Aorta (tissue), 5 donors: ENCODE measurements at places on chromosomes 4 and X. TPM values are rescaled to one million over a fixed set of nuclear protein-coding genes. Genes with fewer than 3 reads are reported as not detected.

PRSS12 gene
- 0.50 TPM for polyA plus RNA-seq

HSFX3 gene
- polyA plus RNA-seq, result not detected

HHIP gene
- not detected for polyA plus RNA-seq

HTN3 gene
- polyA plus RNA-seq, result not detected

NAP1L2 gene
- 4.3 TPM for polyA plus RNA-seq

LONRF3 gene
- polyA plus RNA-seq, result 3.7 TPM

UGT2B17 gene
- not detected for polyA plus RNA-seq

RTL9 gene
- not detected for polyA plus RNA-seq

SGCB gene
- polyA plus RNA-seq, result 47.6 TPM

GPR143 gene
- not detected for polyA plus RNA-seq

MAGEA8 gene
- polyA plus RNA-seq, result not detected

RXFP1 gene
- polyA plus RNA-seq, result 1.4 TPM

SYP gene
- 5.3 TPM for polyA plus RNA-seq

ABLIM2 gene
- 5.3 TPM for polyA plus RNA-seq

GABRG1 gene
- not detected for polyA plus RNA-seq

SMIM31 gene
- 5.5 TPM for polyA plus RNA-seq

SOWAHB gene
- polyA plus RNA-seq, result 0.26 TPM

GPM6B gene
- 15.4 TPM for polyA plus RNA-seq

HSD17B13 gene
- polyA plus RNA-seq, result 0.38 TPM

MAMLD1 gene
- 7.5 TPM for polyA plus RNA-seq

DUX4 gene
- not detected for polyA plus RNA-seq

TKTL2 gene
- not detected for polyA plus RNA-seq

CXXC4 gene
- polyA plus RNA-seq, result 0.50 TPM

CXCL8 gene
- 1.3 TPM for polyA plus RNA-seq

SEPSECS gene
- 5.3 TPM for polyA plus RNA-seq

SPATA18 gene
- polyA plus RNA-seq, result 7.3 TPM
